CD4-positive, alpha-beta T cell treated with Interleukin-10 for 1 hour (primary cell): ENCODE measurements at places on chromosomes 12 and 14.
A peak's percentile ranks its signal among the peaks of the same experiment; 100 is the strongest.

DNA sequence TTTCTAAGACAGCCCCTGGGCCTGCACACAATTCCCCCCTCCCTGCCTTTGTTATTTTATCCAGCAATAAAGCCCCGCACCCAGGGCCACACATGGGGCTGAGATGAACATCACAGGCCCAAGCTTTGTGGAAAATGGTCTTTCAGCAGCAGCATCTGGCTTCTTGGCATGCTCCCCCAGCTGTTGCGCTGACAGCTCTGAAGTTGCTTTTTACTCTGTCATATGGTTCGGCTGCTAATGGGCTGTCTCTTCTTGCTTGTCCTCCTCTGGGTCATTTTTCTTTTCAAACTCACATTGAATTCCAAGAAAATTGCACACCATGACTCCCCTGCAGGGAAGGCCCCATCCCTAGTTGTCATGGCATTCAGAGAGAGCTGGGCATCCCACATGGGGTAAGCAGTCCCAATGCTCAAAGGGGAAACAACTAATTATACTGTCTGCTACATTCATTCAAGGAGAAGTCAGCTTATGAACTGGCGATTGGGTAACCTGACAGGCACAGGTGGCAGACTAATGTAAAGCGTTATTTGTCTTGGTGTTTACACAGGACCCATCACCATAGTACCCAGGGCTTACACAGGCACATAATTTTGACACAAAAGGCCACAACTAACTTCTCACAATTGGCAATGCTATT lies 74.0 kb upstream of the CDKN3 start:
- DNase-seq: no peak

DNA sequence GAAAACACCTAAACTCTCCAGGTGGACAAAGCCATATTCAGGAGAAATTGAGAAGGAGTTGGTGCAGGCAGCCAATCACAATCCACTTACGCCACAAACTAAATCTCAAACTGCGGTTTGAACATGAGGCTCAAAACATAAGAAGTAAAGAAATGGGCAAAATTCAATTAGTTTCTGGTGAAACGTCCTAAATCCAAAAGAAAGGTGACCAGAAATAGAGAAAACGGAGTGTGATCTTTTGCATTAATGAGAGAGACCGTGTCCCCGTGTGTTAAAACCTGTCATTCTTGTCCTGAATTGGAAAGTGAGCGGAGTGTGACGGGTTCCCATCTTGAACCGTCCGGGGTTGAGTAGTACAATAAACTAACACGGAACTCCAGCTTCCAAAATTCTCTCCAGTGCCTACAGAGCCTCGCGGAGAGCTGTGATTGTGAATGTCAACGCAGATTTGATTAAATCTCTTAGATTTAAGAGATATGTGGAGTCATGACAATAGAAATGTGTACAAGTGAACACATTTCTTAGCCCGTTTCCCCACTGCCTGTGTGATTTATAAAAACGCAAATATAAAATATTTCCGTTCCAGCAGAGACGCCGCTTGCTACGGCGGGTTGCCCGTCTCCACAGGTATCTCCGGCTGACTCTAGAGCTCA lies 595 bp upstream of the METAP2 start:
- peak; percentile 43 for DNase-seq

GRCh38 chr14:106844608-106845285 lies 1318.4 kb downstream of the TMEM121 start:
- DNase-seq: peak; percentile 70

- no peak for DNase-seq
Measured at GRCh38 chr12:91863702-91864101, 281.9 kb downstream of the BTG1 start.

GRCh38 chr14:106850913-106851825 lies 1324.8 kb downstream of the TMEM121 start:
- DNase-seq: no peak

DNA sequence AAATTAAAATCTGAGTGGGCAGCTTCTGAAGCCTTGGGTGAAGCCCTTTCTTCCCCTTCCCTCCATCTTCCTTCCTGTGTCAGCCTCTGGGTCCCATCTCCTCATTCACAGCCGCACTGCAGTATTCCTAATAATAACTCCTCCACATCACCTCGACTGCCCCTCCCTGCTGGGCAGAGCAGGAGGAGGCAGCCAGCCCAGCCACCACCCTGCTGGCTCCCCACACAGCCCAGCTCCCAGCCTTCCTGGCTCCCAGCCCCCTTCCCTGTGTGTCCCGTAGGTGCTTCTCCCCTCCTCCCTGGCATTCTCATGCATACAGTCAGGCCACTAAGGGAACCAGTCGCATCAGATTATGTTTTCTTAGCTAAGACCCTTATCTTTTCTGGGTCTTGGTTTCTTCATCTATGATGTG lies 3.7 kb downstream of the IFFO1 start:
- DNase-seq: no peak

- DNase-seq: no peak
Measured at GRCh38 chr12:50297996-50298395, 14.7 kb upstream of the LIMA1 start.

GRCh38 chr12:91289906-91290305 lies 107.3 kb upstream of the DCN start:
- no peak for DNase-seq

GRCh38 chr12:26286186-26286585 lies 90.8 kb downstream of the SSPN start:
- DNase-seq: no peak
